ENCODE measurements at places on chromosomes 5 and 9.

DNA sequence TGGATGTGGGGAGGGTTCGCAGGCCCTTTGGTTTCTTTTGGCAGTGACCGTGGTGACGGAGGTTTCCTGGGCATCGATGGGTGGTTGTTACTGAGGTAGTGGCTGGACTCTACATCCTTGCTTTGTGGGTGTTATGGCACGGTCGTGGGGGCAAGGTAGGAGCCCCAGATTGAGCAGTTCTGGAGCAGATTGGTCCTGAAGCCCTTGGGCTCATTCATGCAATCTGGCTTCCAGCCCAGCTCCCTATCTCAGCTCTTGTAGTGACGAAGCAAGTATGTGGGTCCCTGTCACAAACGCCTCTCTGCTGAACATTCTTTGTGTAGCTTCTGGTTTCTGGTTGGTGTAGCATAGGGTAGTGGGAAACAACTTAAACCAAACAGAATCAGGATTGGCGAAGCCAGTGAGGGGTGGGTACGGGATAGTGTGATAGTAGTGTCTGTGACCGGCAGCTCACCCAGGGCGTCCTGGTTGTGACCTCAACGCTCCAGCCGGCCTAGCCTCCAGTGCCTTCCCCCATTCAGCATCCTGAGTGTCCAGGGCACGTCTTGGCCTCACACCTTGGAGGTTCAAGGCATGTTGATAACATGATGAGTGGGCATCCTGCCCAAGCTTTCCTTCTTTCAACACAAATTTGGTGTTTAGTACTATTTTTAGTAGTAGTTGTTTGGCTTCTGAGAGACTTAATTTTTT is 2.9 kb downstream of the NDUFS6 start:
- DNase-seq: no peak

DNA sequence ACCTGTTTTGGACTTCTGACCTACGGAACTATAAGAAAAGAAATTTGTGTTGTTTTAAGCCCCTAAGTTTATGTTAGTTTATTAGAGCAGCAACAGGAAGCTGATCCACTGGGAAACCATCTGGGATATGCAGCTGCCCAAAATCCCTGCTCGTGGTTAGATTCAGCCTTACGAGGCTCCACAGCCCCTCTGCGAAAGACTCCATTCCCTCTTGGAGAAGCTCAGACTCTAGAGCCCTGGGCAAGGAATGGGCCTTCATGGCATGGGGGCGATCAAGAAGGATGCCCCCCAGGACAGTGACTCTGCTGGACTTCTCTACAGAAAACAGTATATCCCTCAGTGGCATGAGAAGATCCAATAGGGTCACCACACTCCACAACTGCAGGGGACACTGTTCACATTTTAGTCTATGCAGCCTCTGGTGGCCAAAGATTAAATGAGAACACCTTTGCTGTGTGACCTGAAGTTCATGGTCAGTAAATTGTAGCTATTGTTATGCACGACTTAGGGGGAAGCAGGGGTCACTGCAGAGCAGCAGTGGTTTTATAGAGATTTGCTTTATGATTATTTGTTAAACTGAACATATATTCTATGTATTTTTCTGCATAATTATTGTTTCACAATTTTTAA is 21.1 kb downstream of the IRF1 start:
- no peak for DNase-seq

- DNase-seq: no peak
These were observed 199.0 kb downstream of the DTWD2 start for GRCh38 chr5:118789366-118789765.

GRCh38 chr5:146047396-146047795 is 58.0 kb downstream of the PLAC8L1 start:
- DNase-seq: no peak

DNA sequence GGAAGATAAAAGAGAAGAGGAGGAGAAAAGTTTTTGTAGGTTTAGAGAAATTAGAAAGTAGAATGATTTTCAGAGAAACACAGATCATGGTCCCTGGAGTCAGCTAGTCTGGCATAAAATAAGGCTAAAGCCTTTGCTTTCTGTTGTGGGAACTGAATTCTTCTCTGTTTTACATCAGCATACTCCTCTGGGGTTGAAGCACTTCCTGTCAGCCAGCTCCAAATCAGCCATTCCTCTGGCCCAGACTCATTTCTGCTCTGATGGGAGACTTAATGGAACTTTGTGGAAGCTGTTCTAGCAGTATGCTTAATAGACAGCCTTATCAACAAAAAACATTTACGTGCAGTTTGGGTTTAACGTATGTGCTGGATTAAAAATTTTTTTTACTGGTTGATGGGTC is 143.2 kb downstream of the HMHB1 start:
- no peak for DNase-seq

GRCh38 chr5:166648736-166649135 is 1642.7 kb upstream of the WWC1 start:
- DNase-seq: no peak

DNA sequence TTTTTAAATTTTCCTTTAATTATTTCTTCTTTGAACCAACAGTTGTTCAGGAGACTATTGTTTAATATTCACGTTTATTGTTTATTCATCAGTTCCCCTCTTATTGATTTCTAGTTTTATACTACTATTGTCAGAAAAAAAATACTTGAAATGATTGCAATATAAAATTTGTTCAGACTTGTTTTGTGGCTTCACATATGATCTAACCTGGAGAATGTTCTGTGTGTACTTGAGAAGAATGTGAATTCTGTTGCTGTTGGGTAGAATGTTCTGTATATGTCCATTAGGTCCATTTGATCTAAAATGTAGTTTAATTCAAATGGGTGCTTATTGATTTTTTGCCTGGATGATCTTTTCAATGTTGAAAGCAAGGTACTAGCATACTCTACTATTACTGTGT is 408.7 kb upstream of the RIOK2 start:
- DNase-seq: no peak

- no peak for DNase-seq
These were observed 282.6 kb downstream of the SPATA31D1 start for GRCh38 chr9:82271106-82271561.

DNA sequence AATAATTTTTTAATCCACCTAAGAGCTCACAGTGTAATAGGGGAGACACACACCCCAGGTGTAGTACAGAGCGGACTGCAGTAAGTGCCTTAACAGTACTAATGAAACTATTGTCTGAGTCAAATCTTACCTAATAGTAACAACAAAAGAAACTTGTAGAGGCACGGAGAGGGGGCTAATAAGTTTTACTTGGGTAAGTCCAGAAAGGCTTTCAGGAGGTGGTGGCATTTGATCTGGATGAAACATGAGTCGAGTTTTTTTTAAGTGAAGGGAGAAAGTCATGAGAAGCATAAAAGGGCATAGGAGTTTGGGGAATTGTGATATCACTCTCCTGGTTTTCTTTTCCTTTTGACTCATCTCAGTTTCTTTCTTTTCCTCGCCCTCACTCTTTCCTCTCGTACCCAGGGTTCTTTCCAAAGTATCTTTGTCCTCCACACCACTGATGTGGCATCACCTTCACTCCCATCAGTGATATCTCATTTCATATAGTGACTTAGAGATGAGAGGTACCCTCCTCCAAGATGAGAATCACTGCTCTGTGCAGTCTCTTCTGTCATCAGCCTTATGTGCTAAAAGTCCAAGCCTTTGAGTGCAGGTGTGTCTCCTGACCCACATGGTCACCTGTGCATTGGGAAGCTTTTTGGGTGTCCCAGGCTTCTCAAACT is 2.0 kb downstream of the CTNNA1 start:
- no peak for DNase-seq

- no peak for DNase-seq
These were observed 2.7 kb upstream of the CARD19 start for GRCh38 chr9:93093127-93093876.

GRCh38 chr9:128056887-128057723 is 10.0 kb downstream of the NAIF1 start:
- DNase-seq: no peak

- no peak for DNase-seq
These were observed 2.0 kb upstream of the HAUS6 start for GRCh38 chr9:19104515-19105282.

DNA sequence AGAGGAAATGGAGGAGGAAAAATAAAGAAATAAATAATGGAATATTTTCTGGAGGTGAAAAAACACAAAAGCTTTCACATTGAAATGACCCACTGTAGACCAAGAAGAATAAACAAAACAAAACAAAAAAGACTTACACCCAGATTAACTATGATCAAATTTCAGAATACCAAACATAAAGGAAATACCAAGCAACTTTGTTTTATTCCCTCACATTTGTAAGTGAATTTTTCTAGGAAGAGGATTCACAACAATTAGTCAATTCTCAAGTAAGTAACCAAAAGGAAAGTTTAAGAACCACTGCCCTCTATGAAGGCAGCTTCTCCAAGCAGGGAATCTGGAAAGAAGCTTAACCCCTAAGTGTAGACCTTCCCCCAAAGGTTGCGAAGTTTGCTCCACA is 29.6 kb upstream of the B4GALT1 start:
- no peak for DNase-seq

DNA sequence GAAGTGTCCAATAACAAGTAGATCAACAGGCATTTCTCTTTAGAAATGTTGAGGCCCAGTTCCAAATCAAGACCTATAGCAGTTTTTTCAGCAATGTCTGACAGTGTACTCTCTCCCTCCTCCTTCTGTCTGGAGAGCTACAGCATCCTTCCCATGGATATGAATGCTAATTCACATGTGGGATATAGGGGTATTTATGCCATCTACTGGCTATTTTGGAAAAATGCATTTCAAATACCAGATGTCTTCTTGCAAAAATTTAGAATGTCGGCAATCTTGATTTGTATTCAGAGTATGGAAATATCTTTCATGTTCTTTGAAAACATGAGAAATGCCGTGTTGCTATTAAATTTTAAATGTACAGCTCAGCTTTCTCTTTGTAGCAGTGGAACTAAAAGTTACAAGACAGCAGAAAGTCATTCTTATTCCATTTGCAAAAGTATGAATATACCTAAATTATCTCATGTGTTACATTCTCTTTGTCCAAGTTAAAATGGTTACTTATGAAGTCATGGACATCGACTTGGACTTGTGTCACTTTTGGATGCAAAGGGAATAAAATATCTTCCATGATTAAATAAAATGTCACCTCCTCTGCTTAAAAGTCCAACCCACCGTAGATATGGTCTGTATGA is 647.8 kb downstream of the TAF11L14 start:
- no peak for DNase-seq

- no peak for DNase-seq
These were observed 345.9 kb downstream of the MSX2 start for GRCh38 chr5:175070283-175070682.

DNA sequence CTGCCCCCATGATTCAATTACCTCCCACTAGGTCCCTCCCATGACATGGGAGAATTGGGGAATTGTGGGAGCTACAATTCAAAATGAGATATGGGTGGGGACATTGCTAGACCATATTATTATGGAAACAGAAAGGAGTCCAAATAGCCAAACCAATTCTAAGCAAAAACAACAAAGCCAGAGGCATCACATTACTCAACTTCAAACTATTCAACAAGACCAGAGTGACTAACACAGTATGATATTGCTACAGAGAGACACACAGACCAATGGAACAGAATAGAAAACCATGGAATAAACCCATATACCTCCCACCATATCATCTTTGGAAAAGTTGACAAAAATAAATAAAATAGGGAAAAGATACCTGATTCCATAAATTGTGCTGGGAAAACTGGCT is 710.5 kb upstream of the CDH9 start:
- no peak for DNase-seq

- no peak for DNase-seq
These were observed 107.2 kb upstream of the STC2 start for GRCh38 chr5:173435447-173435846.

- DNase-seq: no peak
These were observed 102.5 kb upstream of the PANK3 start for GRCh38 chr5:168681556-168682183.

GRCh38 chr9:97640325-97640724 is 6.7 kb downstream of the NCBP1 start:
- no peak for DNase-seq

DNA sequence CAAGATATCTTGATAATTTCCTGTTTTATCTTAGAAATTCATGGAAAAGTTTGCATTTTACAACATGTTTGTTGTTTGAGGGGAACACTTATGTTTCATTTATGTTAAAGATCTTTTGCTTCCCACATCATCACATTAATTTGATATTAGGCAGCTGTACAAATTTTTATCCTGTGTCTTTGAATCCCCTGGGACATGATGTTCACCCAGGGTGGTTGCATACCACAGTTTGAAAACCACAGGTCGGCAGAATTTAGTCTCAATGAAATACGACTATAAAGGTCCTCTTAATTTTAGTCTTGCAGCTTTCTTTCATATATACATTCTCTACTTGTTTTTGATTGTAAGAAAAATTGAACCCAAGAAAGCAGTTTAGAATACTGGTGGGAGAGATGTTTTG is 3.7 kb downstream of the NAA35 start:
- no peak for DNase-seq

- no peak for DNase-seq
These were observed 459.0 kb upstream of the ST8SIA4 start for GRCh38 chr5:101362067-101362466.

DNA sequence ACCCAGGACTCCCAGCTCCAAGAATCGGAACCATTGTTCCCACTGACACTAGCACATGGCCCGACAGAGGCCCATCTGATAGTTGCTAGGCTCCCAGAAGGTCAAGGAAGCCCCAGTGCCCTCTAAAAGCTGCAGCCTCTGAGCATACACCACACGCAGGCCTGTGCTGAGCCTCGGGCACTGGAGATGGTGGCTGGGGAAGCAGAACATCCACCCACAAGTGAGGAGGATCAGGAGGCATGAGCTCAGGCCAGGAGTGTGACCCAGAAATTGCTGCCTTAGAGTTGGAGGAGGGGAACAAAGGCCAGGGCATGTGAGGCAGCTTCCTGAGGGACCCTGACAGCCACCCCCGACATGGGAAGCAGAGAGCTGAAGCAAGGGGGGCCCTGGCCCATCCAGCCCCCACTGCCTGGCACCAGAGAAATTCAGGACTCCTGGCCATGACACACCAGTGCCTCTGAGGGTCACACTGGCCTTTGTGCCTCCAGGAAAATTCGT is 21.4 kb downstream of the IPPK start:
- DNase-seq: no peak

GRCh38 chr5:106584268-106584667 is 1086.5 kb downstream of the EFNA5 start:
- no peak for DNase-seq

GRCh38 chr9:131503626-131504465 is 1.1 kb downstream of the POMT1 start:
- DNase-seq: peak; percentile 54

- no peak for DNase-seq
These were observed 142.5 kb downstream of the FSTL4 start for GRCh38 chr5:133469846-133470245.
